ENCODE measurements at places on chromosomes 3 and 15.

DNA sequence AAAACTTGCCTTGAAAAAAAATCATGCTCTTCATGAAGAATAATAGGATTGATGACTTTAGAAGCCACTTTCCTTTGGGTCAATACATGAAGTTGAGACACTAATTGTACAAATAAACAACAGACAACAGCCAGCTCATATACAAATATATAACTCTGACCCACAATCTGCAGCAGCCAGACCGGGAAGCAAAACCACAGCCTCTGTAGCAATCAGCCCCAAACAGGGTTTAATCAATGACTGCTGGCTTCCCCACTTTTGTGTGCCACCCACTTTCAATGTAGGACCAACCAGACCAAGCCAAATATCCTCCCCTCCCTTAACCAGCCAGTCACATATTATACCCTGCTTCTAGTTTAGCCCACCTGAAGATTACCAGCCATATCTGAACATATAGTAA, 39.0 kb downstream of the IFT57 start:
- no peak for DNase-seq

DNA sequence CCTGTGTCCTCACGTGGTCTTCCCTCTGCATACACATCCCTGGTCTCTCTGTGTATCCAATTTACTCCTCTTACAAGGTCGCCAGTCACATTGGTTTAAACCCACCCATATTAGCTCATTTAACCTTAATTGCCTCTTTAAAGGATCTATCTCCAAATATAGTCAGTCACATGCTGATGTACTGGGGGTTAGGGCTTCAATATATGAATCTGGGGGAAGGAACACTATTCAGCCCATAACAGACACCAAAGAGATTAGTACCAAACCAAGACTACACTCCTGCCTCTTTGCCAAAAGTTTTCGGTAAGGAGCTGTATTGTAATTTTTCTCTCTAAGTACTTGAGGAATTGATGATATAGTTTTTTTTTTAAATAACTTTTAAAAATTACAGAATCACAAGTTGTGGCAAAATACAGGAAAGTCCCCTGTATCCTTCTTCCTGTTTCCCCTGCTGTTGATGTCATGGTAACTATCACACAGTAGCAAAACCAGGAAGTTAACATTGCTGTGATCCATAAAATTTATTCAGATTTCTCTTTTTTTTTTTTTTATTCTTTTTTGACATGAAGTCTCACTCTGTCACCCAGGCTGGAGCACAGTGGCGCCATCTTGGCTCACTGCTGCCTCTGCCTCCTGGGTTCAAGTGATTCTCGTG, 67.8 kb downstream of the SLCO3A1 start:
- no peak for DNase-seq

GRCh38 chr15:25342629-25343028, 96.2 kb downstream of the UBE3A start:
- no peak for DNase-seq

DNA sequence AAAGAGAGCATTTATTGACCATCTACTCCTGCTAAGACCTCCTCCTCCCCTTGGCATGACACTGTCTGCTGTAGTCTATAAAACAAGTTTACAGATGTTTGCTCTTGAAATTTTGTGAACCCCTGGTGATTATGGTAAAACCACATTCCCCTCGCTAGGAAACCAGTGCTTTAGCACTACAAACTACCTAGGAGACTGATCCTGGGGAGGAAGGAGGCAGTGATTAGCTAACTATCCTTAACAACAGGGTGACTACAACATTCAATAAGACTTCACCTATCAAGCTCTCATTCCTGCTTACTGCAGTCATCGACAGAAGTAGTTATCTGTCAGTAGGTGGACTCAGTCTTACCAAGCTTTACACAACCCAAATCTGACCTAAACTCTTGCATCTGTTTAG, 371.3 kb downstream of the TUSC7 start:
- no peak for DNase-seq

GRCh38 chr15:80526556-80527340, 122.6 kb downstream of the ARNT2 start:
- DNase-seq = no peak

GRCh38 chr15:59997070-59997701, 6.9 kb upstream of the FOXB1 start:
- no peak for DNase-seq

- no peak for DNase-seq
Observed at GRCh38 chr3:69181592-69182211, 59.3 kb upstream of the LMOD3 start.

GRCh38 chr3:57143886-57144459, 21.2 kb downstream of the IL17RD start:
- no peak for DNase-seq

All from left lung (tissue), 14 donors.